ENCODE measurements at places on chromosomes 12 and 14.

DNA sequence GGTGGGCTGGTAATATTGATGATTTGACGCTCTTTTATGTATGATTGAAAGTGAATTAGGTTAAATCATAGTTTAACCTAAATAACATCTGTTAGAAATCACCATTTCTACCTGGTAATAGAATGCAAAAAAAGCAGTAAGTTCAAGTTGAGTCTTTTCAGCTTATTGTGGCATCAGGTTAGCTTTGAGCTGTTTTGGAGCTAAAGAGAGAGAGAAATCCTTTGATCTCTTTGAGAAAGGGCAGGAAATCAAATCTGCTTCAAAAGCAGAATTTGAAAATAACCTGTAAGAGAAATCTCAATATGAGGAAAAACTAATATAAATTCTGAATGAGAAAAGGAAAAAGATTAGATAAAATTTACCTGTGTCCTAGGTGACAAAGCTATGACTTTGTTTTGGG lies 62.2 kb downstream of the CKB start:
- no peak for DNase-seq

GRCh38 chr12:129068684-129069083 lies 215.4 kb downstream of the GLT1D1 start:
- no peak for DNase-seq

- no peak for DNase-seq
Observed at GRCh38 chr14:92938235-92938875, 15.4 kb downstream of the CHGA start.

DNA sequence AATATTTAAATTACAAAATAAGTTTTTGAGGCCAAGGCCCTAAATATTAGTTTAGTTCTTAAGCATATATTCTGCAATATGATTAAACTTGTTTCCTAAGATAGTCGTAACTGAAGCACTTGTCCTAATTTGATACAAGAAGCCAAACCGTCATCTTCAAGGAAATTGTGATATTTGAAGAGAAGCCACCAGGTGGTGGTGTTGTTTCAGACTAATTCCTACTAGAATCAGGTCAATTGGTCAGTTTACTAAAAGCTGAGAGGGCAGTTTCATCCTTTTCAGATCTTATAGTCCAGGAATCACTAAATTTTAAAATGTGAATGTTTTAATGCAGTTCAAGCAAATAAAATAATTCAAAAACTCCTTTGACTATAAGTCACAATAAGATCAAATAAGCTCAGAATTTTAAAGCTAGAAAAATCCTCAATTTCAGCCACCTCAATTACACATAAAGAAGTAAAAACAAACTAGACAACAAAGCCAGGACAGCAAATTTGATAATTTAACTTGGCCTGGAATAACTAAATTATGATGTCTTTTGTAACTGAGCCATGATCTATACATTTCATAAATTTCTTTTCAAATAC lies 7.1 kb upstream of the ARL1 start:
- DNase-seq = peak; percentile 26

DNA sequence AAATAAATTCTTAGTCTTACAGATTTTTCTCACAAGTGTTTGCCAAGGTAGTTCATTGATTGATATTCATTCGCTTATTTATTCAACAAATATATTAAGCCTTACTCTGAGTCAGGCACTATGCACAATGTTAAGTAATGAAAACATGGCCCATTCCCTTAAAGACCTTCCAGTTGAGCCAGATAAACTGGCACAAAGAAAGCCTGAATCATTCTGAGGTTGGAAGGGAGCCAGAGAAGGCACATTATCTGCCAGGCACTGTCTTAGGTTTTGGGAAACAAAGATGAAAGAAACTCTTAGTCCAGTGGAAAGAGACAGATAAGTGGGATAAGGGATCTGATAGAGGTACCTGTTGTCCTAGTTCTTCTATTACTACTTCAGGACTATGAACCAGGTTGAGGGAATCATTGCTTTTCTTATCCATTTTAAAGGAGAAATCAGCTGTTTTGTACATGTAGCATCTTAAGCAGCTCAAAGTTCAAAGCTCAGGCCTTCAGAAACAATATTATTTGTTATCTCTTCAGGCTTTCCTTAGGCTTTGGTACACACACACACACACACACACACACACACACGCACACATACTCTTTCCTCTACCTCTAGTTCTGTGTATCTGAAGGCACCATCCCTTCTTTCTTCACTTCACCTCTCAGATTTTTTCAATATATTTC lies 27.0 kb downstream of the PDE6H start:
- DNase-seq = no peak

DNA sequence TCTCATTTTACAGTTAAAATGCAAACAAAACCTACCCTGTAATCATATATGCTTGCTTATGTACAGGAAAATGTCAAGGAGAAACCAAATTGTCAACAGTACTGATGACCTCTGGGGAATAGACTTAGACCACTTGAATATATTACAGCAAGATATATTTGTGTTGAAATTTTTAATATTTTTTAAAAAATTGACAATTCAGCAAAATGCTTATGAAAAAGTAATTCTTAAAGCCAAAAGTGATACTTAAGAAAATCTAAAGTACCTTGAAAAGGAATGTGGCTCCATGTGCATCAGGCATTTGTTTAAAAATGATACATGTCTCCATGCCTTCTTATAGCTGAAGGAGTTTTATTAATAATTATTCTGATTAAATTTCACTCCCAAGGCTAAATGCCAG lies 49.2 kb downstream of the PTPN21 start:
- no peak for DNase-seq

DNA sequence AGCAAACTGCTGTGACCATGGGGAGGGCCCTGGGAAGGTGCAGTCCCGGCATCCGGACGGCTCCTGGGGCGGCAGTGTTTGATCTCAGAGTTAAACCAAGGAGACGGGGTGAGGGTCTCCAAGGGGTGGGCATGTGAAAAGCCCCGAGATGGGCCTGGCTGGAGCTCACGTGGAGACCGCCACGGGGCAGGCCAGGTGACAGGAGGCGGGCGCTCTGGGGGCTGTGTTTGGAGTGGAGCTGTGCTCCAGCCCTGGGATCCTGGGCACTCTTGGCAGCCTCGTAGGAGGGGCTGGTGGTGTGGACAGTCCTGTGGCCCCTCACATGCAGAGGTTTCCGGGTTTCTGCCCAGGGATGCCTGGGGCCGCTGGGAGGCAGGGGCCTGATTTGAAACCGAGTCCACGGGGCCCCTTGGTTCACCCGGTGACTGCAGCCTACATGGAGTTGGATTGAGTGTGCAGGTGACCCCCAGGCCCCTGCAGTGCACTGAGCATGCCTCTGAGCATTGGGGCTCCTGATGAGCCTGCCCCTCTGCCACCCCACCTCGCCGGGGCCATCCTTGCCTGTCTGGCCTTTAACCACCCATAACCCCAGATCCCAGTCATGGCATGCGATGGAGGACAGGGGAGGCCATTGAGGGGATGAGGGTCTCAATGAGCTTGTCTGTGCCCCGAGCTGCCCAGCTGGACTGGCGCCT lies 8.4 kb downstream of the KIF26A start:
- DNase-seq = no peak

- DNase-seq = no peak
Observed at GRCh38 chr14:55073856-55074255, 22.4 kb downstream of the MAPK1IP1L start.

DNA sequence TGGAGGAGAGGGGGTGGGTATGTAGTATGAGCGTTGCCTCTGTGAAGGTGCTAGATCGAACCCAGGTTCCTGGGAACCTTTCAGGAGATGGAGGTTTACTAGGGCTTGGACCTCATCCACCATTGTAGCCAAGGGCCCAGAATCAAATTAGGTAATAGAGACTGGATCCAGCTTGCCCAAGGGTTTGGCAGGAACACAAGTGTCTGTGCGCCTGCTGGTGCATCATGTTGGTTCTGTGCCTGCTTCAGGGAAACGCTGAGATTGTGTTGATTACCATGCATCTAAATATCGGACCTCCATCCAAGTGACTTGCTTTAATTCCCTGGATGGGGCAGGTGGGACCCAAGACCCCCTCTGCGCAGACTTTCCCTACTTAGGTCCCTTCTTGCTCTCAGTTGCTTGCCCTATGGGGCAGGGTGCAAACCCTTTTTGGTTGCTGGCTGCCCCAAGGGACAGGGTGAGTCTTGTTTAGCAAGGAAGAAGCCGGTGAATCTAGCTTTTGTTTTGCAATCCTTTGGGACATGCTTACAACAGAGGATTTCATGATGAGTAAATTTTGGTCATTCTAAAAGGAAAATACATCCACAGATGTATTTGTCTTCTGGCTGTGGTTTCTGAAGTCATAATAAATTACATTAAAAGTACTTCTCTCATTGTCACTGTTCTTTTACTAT lies 189.8 kb upstream of the PRICKLE1 start:
- DNase-seq = no peak

DNA sequence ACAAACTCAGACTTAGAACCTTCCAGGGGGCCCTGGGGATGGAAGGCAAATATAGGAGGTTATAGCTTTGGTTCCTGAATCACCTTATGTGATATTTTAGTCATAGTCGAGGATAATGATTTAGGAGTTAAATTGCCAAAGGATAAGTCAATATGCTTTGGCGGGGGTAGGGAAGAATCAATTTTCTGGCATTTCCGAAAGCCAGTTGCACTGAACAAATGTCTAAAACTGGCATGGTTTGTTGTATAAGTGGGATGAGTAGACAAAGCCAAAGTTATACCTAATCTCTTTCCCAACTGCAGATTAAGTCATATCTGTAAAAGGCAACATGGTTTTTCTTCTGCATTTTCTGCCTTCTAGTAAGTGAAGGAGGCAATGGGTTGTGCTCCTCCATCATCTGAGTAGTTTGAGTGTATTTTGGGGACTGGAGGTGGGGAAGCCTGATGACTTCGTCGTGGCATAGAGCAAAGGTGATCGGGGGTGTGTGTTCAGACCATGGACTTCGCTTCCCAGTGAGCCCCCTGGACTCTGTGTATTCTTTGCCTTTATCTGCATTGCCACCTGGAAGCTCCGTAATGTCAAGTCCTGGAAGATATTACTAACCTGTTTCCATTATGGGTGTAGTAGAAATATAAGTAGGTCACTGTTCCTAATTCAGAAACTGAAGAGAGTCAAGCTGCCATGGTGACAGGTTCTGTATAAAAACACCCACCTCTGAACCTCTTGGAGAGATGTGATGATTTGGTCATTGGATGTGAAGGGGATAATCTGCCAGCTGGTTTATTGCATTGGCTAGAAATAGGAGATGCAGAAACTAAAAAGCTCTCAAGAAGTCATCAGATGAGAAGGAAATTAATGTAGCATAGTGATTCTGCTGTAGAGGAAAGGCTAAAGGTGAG lies 24.5 kb downstream of the PPFIBP1 start:
- DNase-seq = no peak

DNA sequence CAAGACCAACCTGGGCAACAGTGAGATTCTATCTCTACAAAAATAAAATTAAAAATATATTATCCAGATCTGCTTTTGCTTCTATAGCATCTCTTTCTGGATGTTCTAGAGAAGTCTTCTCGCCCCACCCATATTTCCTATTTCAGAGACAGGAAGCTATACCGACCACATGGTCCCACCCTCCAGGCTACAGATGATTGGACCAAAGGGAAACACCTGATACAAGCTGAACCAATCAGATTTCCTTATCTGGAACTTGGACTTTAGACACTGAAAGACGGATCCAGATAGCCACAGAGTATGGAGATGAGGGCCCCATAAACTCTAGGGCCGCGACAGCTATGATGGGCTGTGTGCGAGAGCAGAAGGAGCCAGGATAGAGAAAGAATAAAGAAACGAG lies 48.7 kb downstream of the CCDC60 start:
- DNase-seq = no peak

- DNase-seq = peak; percentile 15
Observed at GRCh38 chr14:89165189-89166181, 251.5 kb downstream of the FOXN3 start.

DNA sequence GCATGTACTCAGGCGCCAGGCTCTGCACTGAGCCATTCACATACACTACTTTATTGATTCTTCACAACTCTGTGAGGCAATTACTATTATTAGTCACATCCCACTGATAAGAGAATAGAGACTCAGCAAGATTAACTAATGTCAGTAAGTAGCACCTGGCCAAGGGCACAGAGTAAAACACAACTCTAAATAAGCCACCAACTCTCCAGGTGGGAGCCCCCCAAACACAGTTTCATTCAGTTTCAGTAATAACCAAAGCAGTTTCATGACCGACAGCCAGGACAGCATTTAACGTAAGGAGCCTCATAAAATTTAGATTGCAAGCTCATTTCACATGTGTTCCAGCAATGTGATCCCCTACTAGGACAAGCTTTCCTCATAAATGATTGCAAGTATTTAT lies 323.1 kb upstream of the CCDC196 start:
- DNase-seq = no peak

DNA sequence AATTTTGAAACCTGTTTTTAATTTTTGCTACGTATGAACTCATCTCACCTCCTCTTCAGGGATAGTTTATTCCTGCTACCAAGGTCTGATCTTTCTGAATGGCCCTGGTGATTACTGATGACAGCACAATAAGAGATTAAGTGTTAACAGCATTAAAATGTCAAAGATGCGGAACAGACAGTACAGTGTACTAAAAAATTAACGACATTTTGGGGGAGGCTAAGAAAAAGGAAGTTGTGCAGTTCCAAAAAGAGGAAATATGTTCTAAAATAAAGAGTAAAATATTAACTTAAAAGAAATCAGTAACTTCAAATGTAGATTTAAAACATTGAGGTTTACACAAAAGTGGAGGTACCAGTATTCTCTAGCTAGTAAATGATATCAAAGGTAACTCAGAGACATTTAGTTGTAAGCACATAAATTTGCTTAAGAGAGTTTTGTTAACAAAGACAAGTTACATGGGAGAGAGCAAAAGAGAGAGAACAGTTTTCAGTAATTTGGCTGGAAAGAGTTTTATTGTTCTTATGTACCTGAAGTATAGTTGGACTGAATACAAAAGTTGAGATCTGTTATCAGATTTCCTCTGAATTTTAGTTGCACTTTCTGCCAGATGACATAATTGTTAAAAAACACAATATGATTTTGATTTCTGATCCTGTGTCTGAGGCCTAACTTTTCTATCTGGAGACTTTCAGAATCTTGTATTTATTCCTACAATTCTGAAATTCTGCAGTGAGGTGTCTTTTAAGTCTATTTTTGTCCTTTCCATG lies 4.2 kb upstream of the CLECL1 start:
- DNase-seq = no peak

GRCh38 chr12:28857369-28857768 lies 291.7 kb upstream of the FAR2 start:
- DNase-seq = no peak

DNA sequence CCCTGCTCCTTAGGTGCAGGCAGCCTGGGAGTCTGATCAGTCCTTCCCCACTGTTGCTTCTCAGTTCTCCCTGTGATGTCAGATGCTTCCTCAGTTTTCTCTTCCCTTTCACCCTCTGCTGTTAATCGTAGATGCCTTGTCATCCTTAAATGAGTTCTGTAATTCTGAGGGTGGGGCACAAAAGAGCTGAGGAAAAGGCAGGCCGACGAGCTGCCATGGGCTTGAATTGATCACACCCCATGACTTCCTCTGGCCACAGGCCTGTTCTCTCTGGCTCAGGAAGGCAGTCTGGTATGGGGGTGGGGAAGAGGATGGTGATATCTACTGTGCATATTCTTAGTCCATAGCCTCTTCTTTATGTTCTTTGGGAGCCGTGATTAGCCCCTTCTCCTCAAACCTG lies 5.2 kb upstream of the AP1G2 start:
- DNase-seq = no peak

All from putamen (tissue), 1 donor.